Activated T-helper 2 cell treated with anti-CD3 and anti-CD28 coated beads, Interferon-gamma antibody, Interleukin-2, Interleukin-4, amounts not matched to agents 10 μg/mL and 5 μg/mL and 100 μg/mL, durations not matched to agents 14 hours and 24 hours and 36 hours (primary cell): ENCODE measurements at places on chromosomes 13 and 19. TPM values are rescaled to one million over a fixed set of nuclear protein-coding genes. Genes with fewer than 3 reads are reported as not detected.

EPSTI1 gene
- 10.3 and 11.9 TPM in 2 replicates for total RNA-seq

GRCh38 chr13:111370147-111370546 is 49.7 kb downstream of the TEX29 start:
- H3K36me3 ChIP-seq = no peaks in the 10 kb centered on the region
- DNase-seq = no peak
- H3K4me3 ChIP-seq = no peak overlapping the region
- H3K27me3 ChIP-seq = peaks cover 2% of the 10 kb centered on the region
- H3K27ac ChIP-seq = no peak overlapping the region

SLC15A1 gene
- total RNA-seq = not detected in 2 replicates

DNA sequence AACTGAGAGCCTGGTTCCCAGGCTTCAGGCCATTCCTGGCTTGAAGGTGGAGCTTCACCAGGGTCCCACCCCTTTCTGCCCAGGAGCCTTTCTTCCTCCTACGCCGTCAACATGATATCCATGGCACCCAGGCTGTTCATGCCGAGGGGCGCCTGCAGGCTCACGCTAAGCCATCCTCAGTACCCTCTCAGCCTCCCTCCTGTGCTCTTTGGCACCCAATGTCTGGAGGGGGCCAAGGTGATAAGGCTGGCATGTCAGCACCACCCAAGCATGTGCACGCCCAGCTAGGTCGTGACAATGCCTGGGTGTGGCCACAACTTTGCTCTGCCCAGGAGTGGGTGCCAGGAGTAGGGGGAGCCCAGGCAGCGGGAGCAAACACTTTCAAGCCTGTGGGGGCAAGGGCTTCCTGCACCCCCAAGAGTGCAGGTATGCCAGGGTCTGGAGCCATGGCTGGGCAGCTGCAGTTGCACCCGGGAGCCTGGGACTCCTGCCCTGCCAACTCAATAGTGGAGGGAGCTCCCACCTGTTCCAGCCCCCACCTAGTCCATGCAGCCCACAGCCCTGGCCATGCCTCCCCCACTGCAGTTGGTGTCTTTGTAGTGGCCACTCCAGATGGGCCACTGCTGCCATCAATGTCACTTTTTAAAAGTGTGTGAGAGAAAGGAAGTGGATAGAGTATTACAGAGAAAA is 219.9 kb downstream of the MAB21L1 start:
- H3K36me3 ChIP-seq = no peaks in the 10 kb centered on the region
- no peak for DNase-seq
- no peak overlapping the region for H3K27ac ChIP-seq
- no peaks in the 10 kb centered on the region for H3K4me1 ChIP-seq

DNA sequence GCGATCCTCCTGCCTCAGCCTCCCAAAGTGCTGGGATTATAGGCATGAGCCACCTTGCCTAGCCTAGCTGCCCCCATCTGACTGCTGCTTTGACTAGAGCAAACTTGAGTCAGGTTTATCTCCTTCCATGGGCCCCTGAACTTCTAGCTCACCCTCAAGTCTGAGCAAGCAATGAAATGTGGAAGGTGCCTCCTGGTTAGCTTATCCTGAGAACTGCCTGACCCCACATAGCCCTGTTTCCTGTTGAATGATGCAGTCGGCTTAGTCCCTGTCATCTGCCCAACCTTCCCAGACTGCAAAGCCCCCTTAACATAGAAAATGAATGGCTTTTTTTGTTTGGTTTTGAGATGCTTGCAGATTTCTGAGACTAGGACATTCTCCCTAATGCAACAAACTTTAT is 8.9 kb upstream of the TMEM160 start:
- H3K27me3 ChIP-seq = peaks cover 9% of the 10 kb centered on the region
- H3K36me3 ChIP-seq = no peaks in the 10 kb centered on the region
- H3K27ac ChIP-seq = no peak overlapping the region
- H3K4me3 ChIP-seq = no peak overlapping the region
- no peaks in the 10 kb centered on the region for H3K4me1 ChIP-seq
- no peak for DNase-seq
